ENCODE measurements at places on chromosomes 6 and 20.

DNA sequence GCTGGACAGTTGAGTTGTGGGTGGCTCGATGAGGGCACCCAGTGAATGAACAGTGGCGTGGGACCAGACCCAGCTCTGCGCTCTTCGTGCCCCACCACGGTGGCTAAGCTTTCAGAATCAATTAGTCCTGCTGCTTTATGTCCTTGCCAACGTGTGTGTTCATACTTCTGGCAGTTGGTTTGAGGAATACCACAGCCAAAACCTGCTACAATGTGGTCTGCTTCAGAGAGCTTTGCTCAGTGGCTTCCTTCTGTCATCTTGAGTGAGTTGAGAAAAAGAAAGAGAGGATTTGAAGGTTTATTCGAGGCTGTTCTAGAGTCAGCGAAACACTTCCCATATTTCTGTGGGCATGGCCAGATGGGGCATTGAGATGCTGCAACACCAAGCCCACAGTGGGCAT is 39.5 kb upstream of the SLC22A2 start:
- no peak for DNase-seq

DNA sequence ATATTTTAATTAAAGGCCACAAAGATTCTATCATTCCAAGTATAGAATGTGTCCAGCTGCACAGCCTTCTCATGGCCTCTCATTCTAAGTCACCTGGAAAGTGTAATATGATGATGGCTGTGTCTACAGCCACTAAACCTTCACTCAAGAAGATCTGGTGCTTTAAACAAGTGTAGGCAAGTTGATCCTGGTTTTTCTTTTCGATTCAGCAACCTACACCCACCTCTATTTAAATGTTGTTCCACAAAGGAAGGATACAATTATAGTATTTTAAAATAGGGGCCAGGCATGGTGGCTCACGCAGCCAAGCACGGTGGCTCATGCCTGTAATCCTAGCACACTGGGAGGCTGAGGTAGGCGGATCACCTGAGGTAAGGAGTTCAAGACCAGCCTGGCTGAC is 25.5 kb upstream of the DST start:
- DNase-seq: no peak

DNA sequence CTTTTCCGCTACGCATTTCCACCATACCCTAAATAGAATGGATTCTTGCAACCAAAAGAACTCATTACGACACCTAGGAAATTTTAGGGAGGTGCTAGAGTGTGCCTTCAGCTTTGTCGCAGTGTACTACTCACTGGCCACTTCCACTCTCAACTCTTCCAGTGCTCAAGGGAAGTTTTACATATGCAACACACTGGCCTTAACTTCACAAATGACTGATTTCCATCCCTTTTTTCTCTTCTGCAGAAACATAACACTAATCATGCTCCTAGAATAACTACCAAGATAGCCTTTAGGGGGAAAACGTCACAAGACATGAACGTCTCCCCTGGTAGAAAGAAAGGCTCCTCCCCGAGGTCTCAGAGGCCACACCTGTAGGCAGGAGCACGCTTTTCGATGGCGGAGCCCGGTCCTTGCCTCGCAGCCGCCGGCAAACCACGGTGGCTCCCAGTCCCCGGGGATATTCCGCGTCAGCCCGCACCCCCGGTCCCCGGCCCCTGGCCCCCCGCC is 584 bp downstream of the LYRM4 start:
- peak; percentile 72 for DNase-seq

- no peak for DNase-seq
Measured at GRCh38 chr20:12311094-12311865, 393.6 kb downstream of the BTBD3 start.

GRCh38 chr6:10425975-10426780 is 11.3 kb upstream of the TFAP2A start:
- DNase-seq: no peak

GRCh38 chr6:108549741-108550140 is 11.0 kb upstream of the FOXO3 start:
- DNase-seq: no peak

GRCh38 chr6:20020526-20020925 is 183.4 kb downstream of the ID4 start:
- no peak for DNase-seq

GRCh38 chr20:4065391-4065844 is 50.1 kb upstream of the RNF24 start:
- DNase-seq: no peak

DNA sequence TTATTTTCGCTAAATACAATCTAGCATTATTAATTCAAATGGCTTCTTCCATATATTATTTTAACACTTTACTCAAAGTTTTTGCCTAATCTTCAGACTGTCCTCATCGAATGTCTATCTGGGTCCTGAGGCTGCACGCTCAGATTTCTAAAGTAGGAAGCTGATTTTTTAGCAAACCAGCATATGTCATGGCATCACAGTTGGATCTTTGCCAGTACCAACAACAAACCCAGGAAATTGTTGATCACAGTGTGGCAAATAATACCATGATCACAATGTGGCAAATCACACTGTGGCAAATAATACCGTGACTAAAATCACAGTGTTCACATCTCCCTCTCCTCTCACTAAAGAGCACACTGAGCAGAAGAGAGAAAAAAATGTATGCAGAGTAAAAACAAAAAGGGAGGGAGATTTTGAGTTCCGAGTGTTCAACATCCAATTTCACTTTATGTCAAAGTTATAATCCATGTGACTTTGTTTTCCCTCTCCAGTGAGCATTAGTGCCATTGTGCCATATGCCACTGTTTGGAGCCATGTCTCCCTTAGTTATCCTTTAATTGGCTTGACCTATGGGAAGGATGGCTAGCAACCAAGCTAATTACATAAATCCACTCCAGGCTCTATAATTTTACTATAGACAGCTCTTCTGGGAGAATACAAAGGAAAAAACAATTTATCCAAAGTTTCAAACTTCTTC is 1059.6 kb downstream of the HACE1 start:
- no peak for DNase-seq

- no peak for DNase-seq
Measured at GRCh38 chr20:19701429-19701828, 56.6 kb upstream of the RIN2 start.

GRCh38 chr20:59598625-59599310 is 5.6 kb upstream of the PHACTR3 start:
- peak; percentile 55 for DNase-seq

DNA sequence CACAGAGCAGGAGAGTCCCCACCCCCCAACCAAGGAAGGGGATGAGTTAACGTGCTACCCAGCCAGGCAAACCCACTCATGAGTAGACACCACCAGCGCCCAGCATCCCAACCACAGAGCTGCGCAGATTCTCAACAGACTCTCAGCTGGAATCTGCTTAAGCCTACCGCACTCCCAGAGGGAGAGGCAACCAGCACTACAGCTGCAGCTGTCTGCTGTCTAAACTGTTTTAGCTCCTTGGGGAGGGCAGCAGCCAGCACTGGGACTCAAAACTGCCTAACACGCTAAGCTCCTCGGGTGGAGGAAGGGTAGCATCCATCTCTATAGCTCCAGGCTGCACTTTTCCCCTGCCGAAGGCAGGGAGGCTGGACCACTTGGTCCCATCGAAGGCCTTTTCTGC is 539.8 kb downstream of the EPHA7 start:
- DNase-seq: no peak

- DNase-seq: no peak
Measured at GRCh38 chr6:149929422-149929821, 6.5 kb upstream of the RAET1G start.

- DNase-seq: no peak
Measured at GRCh38 chr20:58473453-58474425, 41.5 kb downstream of the APCDD1L start.

DNA sequence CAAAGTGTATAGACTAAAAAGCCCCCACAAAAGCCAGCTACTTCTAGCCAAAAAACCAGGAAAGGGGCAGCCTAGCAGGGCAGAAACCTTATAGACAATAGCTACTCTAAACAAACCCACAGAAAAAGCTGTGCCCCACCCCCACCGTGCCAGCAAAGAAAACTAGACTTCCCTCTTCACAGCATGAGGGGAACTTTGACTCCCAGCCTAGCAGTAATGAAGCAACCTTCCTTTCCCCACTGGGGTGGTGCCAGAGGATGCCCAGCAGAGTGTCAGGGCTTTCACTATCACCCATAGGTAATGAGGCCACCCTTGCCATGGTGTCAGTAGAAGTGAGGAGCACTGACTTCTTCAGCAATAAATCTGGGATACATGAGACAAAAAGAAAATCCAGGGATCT is 99.0 kb upstream of the LGSN start:
- no peak for DNase-seq

GRCh38 chr6:40417031-40417430 is 170.1 kb downstream of the LRFN2 start:
- DNase-seq: no peak

DNA sequence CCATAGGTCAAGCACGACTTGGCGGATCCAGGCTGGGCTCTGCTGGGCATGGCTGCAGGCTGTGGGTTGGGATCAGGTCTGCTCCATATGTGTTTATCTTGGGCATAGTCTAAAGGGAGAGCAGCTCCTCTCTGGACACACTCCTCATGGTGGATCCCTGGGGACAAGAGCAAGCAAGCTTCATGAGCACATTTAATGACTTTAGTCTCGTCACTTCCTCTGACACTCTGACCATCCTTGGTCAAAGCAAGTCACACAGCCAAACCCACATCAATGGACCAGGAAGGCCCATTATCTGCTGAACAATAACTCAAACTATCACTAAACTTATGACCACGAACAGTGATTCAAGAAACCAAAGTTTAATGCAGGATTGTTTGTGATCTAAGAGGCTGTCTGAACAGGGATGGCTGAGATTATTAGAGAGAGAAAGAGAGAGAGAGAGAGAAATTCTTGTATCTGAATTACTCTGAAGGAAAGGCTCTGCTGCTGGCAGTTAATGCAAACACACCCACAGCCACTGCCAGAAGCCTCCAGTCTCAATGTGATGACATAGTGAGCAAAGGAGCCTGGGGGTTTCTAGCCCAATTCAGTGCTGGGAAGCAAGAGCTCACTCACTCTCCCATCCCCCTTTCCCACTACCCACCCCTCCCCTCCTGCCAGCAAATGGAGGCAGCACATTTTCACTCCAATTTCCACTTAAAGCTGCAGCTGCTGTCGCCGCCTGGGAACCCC is 490.2 kb upstream of the SULF2 start:
- DNase-seq: no peak

DNA sequence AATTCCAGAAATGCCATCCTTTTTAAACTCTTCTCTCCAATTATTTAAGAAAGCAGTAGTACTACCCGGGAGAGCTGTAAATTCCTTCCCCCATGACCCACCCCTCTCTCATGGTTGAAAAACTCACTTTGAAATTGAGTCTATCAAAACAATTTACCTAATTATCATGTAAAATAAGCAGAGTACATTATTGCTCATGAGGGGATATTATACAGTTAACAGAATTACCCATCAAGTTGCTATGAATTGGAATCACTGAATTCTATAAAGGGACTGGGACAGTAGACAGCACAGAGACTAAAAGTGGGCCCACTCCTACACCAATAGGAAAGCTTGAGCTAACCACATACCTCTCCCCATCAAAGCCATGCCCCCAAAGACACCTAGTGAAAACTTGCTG is 16.3 kb downstream of the JAG1 start:
- no peak for DNase-seq

DNA sequence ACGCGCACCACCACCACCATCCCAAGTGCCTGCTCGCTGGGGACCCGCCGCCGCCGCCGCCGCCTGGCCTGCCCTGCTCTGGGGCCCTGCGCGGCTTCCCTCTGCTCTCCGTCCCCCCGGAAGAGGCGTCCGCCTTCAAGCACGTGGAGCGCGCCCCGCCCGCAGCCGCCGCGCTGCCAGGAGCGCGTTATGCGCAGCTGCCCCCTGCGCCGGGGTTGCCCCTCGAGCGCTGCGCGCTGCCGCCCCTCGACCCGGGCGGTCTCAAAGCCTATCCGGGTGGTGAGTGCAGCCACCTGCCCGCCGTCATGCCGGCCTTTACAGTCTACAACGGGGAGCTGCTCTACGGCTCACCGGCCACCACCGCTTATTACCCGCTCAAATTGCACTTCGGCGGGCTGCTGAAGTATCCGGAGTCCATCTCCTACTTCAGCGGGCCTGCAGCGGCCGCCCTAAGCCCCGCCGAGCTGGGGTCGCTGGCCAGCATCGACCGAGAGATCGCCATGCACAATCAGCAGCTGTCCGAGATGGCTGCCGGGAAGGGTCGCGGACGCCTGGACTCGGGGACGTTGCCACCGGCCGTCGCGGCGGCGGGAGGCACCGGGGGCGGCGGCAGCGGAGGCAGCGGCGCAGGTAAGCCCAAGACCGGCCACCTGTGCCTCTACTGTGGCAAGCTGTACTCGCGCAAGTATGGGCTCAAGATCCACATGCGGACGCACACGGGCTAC is 7.2 kb downstream of the PRDM13 start:
- peak; percentile 44 for DNase-seq

GRCh38 chr6:137119196-137120104 is 54.0 kb downstream of the IL22RA2 start:
- DNase-seq: no peak

- peak; percentile 46 for DNase-seq
Measured at GRCh38 chr6:157075549-157076450, 247.5 kb downstream of the TMEM242 start.

DNA sequence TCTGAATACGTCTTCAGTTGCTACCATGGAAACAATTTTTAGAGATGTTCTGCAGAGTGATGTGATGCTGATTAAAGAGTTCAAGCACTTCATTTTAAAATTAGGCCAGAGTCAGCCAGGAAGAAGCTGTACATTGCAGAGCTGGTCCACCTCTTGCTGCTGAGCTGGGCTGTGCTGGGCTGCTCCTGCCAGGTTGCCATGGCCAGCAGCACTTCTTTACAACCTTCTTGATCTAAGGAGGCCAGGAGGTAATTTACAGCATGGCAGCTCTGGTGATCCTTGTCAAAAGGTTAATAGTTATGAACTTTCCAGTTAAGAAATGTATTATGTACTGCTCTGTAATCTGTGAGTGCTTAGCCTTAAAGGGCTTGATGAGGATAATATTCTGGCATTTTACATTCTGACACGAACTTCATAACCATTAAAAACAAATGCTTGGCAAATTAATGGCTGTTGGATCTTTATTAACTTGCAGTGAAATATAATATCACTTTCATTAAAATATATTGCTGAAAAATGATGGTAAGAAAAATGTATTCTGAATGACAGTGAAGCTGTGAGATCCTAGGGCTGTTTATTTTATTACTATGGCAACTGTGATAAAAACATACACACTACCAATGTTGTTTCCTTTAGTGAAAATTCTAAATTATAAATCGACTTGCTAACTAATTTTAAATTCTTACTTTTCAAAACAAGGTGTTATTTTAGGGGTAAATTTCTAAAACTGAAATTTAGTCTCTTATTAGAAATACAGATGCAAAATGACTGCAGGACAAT is 259.7 kb downstream of the RFPL4B start:
- no peak for DNase-seq

DNA sequence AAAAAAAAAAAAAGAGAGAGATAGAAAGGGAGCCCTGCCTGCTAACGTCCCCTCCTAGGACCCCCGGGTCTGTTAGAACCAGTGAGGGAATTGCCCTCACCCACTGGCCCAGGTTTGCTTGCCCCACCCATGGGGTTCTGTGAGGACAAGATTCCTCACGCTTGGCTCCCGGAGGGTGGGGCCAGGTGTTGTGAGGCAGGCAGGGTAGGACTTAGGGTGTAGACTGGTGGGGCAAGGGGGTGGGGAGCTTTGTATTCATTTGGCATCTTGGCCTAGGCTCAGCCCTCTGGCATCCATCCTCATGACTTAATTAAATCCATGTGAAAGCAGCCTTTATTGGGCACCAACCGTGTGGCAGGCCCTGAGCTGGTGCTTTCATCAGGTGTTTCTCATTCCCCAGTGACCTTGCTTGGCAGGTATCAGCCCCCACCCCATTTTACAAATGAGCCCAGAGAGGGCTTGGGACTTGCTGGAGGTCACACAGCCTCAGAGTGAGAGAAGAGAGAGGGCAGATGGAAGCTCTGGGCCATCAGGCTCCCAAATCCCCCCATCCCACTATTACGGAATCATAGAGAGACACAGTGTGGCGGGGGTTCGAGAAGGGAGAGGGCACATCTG is 19.0 kb downstream of the RAB44 start:
- no peak for DNase-seq

Measured in activated CD4-positive, alpha-beta T cell treated with anti-CD3 and anti-CD28 coated beads, Interleukin-2, Interleukin-6, amounts not matched to agents 100 ng/mL and 50 ng/mL, durations not matched to agents 16 hours and 8 hours (primary cell).